Effector memory CD4-positive, alpha-beta T cell (primary cell): ENCODE measurements at places on chromosomes 12 and 14.
A peak's percentile ranks its signal among the peaks of the same experiment; 100 is the strongest.

DNA sequence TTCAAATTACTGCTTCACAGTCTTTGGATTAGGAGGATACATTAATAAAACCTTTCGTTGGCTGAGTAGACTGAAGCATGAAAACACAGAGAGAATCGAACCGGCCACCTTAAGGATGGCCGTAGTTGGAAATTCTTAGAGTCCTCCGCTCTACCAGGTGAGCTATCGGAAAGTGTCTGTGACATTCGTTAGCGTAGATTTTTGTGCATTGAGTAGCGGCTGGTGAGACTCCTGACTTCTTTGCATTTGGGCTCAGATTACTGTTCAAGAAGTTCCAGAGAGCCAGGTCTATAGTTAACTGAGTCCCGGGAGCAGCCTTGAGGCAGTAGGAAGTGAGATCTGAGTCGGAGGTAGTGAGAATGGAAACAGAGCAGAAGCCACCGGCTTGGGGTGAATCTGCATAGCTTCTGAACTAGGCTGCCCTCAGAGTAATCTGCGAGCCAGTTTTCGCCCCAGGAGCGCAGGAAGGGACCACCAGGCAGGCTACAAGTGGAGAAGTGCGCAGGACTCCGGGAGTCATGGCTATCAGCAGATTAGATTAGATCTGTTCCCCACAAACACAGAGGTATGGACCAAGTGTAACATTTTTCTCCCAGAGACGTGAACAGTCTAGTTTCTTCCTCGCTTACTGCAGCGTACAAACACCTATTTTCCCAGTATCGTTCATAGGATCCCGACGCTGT is 11.0 kb downstream of the OR6S1 start:
- DNase-seq = no peak

DNA sequence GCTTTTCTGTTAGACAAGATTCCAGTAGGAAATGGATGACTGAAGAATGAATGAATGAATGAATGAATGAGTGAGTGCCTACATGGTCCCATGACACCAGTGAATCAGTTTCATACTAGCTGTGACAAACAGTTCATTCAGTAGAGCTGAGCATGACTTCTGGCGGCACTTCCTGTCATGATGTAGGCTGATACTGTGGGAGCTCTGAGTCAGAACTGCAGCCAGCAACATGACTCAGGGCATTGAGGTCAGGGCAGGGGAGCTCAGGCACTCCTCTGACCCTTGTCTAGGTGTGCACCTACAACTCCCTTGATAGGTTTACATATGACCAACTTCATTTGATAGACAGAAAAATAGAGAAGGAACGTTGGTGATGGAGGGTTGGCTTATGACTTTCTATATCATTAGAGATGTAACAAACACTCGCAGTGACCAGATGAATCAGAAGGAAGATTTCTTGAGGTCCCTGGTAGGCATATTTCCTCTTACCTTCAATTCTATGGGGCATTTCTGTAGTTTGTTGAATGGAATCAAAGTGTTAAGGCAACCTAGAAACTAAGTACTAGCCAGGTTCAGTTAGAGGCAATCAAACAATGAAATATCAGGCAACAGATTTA is 139.3 kb upstream of the ARHGAP5 start:
- peak; percentile 17 for DNase-seq

DNA sequence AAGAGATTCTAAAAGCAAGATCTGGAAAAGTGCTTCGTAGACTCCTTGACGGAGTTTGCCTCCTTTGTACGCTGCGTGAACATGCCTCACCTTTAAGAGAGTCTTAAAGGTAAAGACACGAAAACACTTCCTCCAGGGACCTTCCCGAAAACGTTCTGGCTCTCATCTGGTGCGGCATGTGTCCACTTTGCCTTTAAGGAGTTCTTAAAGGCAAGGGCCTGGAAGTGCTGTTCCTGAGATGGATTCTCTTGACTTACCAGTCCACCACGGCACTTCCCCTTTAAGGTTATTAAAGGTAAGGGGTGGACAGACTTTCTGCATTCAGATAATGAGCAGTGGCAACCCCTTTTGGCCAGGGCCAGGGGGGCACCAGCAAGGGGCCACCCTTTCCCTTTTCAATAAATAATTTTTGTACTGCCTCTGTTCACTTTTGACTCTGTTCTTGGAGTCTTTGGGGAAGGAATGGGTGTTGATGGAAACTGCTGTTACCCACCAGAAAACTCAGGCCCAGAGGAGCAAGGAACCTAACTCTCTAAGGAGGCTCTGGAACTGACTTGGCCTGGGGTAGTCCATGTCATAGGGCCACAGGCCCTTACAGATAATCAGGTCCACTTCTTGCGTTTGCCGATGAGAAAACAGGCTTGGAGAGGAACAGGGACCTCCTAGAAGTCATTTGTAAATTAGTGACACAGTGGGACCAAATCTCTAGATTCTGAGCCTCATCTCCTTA is 4.4 kb downstream of the REM2 start:
- peak; percentile 45 for DNase-seq

GRCh38 chr12:1126091-1126490 is 135.1 kb downstream of the ERC1 start:
- DNase-seq = no peak

- no peak for DNase-seq
These were observed 23.7 kb upstream of the TUBA1A start for GRCh38 chr12:49212572-49212971.

GRCh38 chr12:107642240-107642639 is 43.4 kb upstream of the PWP1 start:
- no peak for DNase-seq

- DNase-seq = no peak
These were observed 6.8 kb downstream of the PFKM start for GRCh38 chr12:48125985-48126384.

GRCh38 chr12:101928556-101928955 is 51.2 kb downstream of the DRAM1 start:
- DNase-seq = no peak

DNA sequence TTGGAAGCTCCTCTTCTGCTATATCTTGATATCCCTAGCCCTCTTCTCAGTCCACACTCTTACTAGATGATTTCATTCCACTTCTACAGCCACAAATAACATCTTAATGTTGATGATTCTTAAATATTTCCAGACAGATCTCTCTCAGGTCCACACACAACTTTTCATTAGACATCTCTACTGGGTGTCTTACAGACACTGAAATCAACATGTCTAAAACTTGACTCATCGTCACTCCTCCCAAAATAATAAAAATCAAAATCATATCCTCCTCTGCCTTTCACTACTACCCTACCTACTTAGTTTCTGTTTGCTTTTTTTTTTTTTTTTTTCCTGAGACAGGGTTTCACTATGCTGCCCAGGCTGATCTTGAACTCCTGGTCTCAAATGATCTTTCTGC is 11.9 kb downstream of the PRDM4 start:
- DNase-seq = no peak

- DNase-seq = no peak
These were observed 76.6 kb upstream of the GNG2 start for GRCh38 chr14:51783765-51784164.

- no peak for DNase-seq
These were observed 2.6 kb downstream of the ELK3 start for GRCh38 chr12:96196781-96197180.

DNA sequence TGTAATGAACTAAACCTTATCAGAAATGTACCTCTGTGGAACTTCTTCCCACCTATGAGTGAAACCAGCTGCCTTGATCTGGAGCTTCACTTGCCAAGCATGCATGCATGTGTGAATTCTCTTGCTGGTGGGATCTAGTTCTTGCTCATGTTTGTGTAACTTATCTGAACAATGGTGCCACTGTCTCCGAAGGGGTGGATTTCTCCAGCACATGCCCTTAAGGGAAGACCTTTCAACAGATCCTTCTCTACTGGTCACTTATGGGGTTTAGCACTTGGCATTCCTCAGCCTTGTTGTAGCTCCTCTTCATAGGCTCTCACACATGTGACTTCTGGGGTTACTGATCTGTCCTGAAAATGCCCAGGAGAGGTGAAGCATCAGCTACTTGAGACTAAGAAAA is 25.0 kb downstream of the SMOC1 start:
- DNase-seq = no peak

DNA sequence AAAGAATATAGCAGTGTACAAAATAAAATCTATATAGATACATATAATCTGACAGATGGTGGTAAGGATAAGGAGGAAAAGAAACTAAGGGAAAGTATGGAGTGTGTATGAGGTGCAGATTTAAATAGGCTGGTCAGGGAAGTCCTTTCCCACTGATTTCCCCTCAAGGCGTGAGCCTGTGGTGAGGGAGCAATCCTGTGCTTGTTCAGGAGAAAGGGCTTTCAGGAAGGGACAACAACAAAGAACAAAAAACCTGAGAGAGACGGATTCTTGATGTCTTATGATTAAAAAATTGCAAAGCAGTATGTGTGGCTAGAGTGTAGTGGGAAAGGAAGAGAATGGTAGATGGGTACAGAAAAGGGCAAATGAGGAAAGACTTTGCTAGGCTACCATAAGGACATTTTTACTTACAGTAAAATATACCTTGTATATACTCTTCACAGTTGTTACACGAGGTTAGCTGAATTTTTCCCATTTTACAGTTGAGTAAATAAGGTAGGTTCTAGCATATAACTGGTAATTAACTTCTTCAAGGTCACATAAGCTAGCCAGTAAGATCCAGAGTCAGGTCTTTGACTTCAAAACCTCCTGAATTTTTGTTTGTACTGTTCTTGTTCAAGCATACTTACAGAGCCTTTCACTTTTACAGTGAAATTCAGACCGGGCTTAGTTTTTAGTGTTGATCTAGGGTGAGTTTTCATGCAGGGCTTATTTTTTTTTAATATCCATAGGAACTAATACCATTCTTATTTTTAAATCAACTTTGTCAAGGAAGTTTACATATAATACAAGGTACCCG is 15.6 kb downstream of the CNOT2 start:
- no peak for DNase-seq

- DNase-seq = no peak
These were observed 20.1 kb downstream of the ZNF84 start for GRCh38 chr12:133057446-133057845.

- DNase-seq = no peak
These were observed 63.2 kb upstream of the INSM2 start for GRCh38 chr14:35470755-35471154.

- DNase-seq = no peak
These were observed 32.2 kb upstream of the IGF1 start for GRCh38 chr12:102512523-102512922.

DNA sequence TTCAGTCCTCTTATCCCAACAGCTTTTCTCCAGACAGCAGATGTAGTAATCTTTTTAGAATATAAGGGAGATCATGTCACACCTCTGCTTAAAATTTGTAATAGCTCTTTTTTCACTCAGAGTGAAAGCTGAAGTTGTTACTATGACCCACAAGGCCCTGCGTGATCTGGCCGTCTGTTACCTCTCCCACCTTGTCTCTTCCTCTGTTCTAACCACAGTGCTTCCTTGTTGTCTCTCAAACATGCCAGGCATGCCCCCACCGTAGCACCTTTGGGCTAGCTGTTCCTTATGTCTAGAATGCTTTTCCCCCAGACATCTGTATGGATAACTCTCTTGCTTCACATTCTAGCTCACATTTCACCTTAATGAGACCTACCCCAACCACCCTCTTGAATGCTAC is 6.5 kb downstream of the NECAP1 start:
- DNase-seq = peak; percentile 31

DNA sequence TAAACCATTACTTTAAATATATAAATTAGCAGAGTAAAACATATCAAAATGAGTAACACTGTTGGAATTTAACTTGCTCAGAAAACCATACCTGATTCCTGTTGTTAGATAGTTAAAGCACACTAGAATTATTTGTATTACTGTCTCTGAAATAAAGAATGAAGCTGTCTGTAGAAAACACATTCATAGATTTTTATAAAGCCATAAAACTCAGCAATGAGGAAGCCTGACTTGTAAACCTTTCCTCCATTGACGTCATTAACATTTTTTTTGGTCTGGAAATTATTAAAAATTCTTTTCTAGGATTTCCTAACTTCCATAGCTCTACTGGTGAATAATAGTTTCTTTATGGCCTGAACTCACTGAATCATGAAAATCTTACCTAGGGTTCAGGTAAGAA is 147.6 kb downstream of the BRMS1L start:
- DNase-seq = no peak
